Kidney tubule cell (primary cell): ENCODE measurements at places on chromosomes 5 and 9.

GRCh38 chr9:93114169-93114983, 18.4 kb downstream of the CARD19 start:
- DNase-seq = no peak

DNA sequence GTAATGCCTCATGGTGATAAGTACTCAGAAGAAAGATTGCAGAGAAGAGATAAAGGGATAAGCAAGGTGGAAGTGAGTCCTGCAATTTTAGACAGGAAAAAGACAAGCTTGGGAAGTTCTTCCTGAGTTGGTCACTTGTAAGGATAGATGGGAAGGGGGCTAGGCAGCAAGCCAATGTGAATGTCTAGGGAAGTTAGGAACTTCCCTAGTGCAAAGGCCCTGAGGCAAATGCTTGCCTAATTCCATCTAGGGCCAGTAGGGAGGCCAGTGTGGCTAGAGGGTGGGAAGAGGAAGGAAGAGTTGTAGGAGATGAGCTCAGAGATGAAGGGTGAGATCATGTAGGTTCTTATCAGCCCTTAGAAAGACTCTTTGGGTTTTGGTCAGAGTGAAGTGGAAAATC, 206.6 kb downstream of the MAT2B start:
- no peak for DNase-seq

GRCh38 chr5:110265162-110265561, 461.3 kb downstream of the TMEM232 start:
- no peak for DNase-seq

GRCh38 chr9:21904371-21904770, 89.8 kb downstream of the CDKN2A start:
- DNase-seq = peak; percentile 79

DNA sequence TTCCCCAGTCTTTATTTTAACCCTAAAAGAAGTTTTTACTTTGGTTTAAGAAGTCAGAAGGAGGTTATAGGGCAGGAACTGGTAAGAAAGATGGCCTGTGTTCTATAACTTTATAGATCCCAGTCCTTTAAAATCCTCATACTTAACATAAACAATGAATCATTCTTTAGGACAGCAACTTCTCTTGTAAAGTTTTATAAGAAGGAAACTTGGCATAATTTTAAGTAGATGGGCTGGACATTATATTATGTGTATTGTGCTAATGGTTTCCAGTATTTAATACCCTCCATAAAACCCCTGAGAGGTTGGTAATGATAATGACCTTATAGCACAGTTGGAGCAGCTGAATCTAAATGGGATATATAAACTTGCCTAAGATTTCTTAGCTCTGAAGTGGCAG, 247.2 kb downstream of the FAM170A start:
- DNase-seq = no peak

GRCh38 chr9:29160763-29161353, 1587.6 kb upstream of the C9orf72 start:
- no peak for DNase-seq

GRCh38 chr5:14357851-14358250, 214.7 kb downstream of the TRIO start:
- DNase-seq = no peak

DNA sequence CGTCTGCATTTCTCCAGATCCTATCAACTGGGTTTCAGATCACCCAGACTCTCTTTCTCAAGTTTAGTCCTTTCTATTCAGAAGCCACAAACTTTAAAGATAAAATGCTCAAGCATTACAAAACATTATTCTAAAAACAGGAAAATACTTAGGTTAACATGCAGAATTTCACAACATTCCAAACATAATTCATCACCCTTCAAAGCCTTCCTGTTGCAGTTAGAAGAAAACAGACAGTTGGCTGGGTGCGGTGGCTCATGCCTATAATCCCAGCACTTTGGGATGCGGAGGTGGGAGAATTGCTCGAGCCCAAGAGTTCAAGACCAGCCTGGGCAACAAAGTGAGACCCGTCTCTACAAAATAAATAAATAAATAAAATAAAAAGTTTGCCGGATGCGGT, 7.7 kb upstream of the OCLN start:
- no peak for DNase-seq

- DNase-seq = no peak
Measured at GRCh38 chr5:93322974-93323860, 257.8 kb downstream of the NR2F1-AS1 start.

DNA sequence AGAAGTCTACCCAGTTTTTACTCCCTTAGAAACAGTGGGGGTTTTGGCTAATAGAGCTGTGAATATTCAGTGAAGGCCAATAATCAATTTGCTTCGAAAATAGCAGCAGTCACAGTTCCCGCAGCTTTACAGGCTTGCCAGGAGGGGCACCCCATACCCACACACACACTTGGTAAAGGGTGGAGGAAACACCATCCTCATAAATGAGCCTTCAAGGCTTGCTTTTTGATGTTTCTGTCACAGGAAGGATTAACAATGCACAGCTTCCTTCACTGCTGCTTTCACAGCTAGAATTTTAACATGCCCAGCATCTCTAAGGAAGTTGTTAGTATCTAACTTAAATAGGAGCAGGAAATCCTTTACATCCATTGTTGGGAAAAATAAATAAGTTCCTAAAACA, 1247.5 kb upstream of the C9orf72 start:
- no peak for DNase-seq

GRCh38 chr9:14434971-14435718, 121.2 kb upstream of the NFIB start:
- no peak for DNase-seq

DNA sequence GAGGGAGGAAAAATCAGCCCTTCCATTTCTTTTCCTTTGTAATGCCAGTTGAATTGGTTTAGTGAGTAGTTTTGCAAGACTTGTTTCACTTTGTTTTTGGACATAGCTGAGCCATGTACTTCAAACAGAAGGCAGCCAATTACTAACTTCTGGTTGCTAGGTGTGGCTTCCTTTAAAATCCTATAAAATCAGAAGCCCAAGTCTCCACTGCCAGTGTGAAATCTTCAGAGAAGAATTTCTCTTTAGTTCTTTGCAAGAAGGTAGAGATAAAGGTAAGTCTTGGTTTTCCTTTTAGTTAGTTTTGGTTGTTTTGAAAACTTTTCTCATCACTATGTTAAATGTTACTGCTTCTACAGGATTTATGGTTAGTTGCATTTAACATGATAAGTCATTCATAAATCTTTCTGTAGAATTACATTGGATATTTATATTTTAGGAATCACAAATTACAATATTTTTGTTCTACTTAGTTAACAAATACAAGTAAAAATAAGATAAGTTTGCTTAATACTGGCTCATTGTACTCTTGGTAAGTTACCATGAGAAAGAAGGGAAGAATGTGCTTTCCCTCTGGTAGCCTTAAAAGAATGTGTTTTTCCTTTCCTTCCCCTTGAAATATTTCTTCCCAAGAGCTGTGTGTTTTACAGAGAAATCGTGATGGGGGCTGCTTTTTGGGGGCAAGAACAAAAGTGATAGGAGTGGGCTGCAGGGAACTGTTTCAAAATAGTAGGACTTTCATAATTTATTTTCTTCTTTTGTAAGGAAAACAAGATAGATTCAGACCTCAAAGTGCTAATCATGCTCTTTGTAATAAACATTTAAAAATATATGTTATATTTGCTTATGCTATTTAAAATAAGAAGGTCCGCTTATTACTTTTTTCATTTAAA, at the start of gene ANXA1:
TSS of gene ANXA1 (plus strand) at position 213 of the 890 bp plus-strand sequence. CDS start 6,671 bp downstream, outside the sequence.
- DNase-seq = peak; percentile 92

GRCh38 chr5:25544652-25545249, 900.0 kb upstream of the CDH10 start:
- peak; percentile 40 for DNase-seq

- DNase-seq = no peak
Measured at GRCh38 chr5:80874162-80874561, 86.0 kb upstream of the RASGRF2 start.

GRCh38 chr5:103244398-103244797, 14.2 kb upstream of the MACIR start:
- DNase-seq = no peak

DNA sequence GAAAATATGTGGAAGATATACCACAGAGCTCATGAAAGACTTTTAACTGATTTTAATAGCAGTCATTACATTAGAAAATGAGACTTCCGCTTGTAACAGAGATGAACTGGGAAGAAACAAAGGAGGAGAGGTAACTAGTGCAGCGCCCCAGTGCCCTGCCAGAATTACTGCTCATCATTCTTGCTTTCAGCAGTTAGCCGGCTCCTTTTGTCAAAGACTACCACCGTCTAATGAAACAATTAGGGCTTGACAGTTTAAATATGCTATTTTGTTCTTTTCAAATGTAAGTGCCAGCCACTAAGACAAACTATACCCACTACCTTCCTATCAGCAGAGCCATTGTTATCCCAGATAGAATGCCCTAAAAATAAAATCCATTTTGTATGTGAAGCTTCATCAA, 328.4 kb downstream of the EFNA5 start:
- no peak for DNase-seq

- no peak for DNase-seq
Measured at GRCh38 chr5:9479361-9479760, 66.5 kb downstream of the SEMA5A start.

DNA sequence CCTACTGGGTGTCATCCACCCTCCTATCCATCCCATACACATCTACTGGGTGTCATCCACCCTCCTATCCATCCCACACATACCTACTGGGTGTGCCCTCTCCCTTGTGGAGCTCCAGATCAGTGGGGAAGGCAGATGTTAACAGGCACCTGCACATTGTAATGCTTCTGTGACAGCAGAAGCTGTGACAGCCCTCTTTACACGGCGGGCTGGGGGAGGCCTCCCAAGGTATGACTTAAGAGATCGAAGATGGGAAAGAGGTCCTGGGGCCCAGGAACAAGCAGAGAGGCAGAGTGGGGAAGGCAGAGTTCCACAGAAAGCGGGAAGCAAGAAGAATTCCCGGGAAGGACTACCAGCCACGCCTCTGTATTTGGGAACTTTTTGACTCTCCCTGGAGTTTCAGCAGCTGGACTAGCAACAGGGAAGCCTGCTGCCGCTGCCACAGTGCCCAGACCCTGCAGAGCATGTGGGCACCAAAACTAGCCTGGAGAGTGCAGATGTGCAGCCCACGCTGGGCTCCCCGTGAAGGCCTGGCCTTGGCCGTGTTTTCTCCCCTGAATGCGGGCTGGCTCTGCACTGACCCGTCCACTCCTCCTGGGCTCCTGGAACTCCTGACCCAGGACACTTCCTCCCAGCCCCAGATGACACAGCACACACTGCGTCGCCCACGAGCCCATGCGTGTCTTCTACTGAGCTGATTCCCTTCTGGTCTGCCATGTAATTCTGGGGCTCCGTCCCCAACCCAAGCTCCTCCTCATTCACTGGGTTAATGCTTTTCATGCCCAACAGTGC, 9.3 kb downstream of the TOR1A start:
- DNase-seq = no peak

GRCh38 chr9:33943389-33943788, 105.3 kb downstream of the UBAP2 start:
- DNase-seq = no peak

GRCh38 chr9:121299467-121300282, 31.7 kb downstream of the GSN start:
- DNase-seq = peak; percentile 10

DNA sequence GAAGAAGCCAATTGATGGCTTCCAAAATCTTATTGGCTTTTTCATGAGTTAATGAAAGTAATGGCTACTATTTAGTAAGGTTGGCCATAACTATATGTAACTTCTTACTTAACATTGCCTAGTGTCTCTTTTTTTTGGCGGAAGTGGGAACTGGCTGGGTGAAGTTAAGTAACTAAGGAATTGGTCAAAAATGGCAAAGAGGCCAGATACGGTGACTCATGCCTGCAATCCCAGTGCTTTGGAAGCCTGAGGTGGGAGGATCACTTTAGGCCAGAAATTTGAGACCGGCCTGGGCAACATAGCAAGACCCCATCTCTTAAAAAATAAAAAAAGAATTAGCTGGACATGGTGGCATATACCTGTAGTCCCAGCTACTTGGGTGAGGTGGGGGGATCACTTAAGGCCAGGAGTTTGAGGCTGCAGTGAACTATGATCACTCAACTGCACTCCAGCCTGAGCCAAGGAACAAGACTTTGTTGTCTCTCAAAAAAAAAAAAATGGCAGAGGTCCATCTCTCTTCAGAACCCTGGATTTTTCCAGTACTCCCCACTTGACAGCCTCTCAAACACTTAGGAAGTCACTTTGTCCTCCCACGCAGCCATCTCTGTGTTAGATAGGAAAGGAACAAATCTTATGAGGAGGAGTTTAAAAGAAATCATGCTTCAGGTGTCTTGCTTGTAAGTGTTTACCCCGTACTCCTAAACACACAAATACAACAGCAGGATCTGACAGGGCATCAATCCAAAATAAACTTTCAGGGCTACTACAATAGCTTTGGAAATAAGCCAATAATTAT, 75.7 kb downstream of the TEK start:
- no peak for DNase-seq

- DNase-seq = peak; percentile 32
Measured at GRCh38 chr5:14767735-14768507, 103.4 kb downstream of the OTULIN start.

DNA sequence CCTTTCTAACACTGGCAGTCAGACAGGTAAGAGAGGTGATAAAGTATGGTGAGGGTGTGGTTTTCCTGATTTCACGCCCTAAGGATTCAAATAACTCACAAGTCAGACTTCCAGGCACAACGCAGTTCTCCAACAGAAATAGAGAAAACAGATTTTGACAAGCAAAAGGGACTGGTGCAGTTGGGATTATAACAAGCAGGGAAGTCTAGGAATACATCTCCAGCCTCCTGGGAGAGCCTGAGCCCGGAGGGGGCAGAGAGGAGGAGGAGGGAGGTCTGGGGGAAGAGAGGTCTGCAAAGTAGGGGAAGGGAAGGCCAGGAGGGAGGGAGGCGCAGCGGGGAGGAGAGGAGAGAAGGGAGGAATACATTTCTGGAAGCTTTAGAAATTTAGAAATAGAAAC, 1.6 kb downstream of the CMBL start:
- no peak for DNase-seq

DNA sequence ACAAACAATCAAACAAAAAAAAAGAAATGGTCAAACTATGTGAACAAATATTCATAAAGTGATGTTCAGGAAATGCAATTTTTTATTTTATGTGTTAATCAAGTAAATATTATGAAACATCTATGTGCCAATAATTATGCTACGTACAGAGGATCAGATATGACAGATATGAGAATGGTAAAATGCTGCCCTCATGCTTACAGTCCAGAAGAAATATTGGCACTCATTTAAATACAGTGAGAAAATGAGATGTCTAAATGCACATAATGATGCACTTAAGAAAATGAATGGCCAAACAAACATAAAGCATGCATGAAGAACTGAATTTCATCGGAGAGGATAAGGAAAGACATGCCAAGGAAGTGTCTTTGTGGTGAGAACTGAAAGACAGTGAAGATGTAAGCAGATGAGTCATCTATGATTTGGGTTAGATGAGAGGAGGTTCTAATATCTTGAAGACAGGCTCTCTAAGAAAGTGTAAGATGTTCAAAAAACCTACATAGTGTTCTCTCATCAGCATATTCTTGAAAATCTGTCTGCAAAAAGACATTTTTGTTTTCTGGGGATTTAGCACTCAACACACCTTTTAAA, 1231.1 kb upstream of the ACO1 start:
- DNase-seq = no peak

- DNase-seq = peak; percentile 17
Measured at GRCh38 chr9:116342941-116343340, 189.3 kb downstream of the PAPPA start.

GRCh38 chr5:79827159-79827629, 137.6 kb downstream of the CMYA5 start:
- DNase-seq = no peak

GRCh38 chr5:57174890-57175510, 1.1 kb downstream of the GPBP1 start:
- DNase-seq = peak; percentile 30

- no peak for DNase-seq
Measured at GRCh38 chr5:55551358-55551757, 16.6 kb upstream of the PLPP1 start.
